ENCODE measurements at places on chromosomes 5 and 9.

DNA sequence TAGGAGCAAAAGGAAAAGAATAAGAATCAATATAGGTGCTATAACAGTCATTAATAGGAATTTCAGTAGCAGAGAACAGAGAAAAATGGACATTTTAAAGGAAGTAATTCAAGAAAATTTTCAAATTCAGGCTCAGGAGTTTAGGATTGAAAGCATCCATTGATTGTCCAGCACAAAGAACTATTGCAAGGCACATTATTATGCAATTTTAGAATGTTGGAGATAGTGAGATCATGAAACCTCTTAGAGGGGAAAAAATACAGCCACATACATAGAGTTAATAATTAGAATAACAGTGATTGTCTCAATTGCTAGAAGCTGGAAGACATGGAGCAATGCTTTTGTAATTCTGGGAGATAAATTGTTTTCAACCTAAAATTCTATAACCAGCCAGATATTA is 31.5 kb downstream of the CNTLN start:
- no peak for DNase-seq

- DNase-seq: no peak
These were observed 8.8 kb downstream of the ATP10B start for GRCh38 chr5:160843240-160843639.

- DNase-seq: no peak
These were observed 28.6 kb downstream of the TRIM32 start for GRCh38 chr9:116715751-116716150.

DNA sequence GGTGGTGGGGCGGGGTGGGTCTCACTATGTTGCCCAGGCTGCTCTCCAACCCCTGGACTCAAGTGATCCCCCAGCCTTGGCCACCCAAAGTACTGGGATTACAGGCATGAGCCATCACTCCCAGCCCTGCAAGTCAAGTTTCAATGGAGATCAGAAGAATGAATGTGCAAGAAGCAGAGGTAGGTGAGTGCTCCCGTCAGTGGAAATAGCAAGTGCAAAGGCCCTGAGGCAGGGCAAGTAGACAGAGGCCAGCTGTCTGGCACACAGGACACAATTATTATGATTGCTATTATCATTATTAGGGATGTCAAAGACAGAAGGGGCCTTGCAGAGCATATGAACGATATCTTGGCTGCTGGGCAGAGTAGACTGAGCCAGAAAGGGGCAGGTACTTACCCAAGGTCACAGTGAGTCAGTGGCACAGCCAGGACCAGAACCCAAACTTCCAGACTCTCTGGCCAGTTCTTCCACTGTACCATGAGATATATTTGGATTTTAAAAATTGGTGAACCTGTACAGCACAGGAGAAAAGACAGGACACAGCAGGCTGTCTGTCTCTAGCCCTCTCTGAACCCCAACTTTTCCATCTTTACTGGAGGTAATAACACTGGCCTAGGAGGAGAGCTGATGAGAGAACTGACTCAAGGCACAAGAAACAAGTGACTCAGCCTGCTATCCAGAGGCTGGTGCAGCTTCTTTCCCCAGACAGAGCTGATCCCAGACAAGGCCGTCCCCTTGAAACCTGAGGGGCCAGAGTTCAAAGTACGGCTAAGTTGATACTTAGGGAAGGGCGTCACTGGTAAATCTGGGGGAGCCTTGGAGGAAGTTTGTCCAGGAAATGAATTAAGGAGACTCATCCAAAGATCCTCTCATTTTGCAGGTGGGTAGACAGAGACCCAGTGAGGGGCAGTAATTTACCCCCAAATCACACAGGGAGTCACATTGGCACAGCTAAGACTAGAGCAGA is 1.4 kb downstream of the HDHD3 start:
- DNase-seq: no peak

- no peak for DNase-seq
These were observed 19.5 kb downstream of the FLT4 start for GRCh38 chr5:180629831-180630382.

DNA sequence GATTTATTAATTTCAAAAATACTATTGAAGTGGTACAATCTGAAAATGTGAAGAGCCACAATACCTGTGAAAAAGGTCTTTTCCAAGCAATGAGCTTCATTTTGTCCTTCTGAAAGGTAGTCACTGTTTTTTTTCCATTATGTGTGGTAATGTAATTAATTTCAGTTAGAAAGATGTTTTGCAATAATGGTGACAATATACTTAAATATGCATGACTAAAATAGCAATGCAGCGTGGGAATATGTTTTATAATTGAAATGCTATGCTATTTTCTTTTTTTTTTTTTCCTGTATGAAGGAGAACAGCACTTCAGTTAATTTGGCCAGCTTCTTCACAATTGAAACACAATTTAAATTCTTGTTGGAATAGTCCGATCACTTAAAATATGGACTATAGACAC is 41.9 kb downstream of the NPR3 start:
- DNase-seq: no peak

- DNase-seq: no peak
These were observed 14.7 kb downstream of the DNAJC25 start for GRCh38 chr9:111645806-111646205.

DNA sequence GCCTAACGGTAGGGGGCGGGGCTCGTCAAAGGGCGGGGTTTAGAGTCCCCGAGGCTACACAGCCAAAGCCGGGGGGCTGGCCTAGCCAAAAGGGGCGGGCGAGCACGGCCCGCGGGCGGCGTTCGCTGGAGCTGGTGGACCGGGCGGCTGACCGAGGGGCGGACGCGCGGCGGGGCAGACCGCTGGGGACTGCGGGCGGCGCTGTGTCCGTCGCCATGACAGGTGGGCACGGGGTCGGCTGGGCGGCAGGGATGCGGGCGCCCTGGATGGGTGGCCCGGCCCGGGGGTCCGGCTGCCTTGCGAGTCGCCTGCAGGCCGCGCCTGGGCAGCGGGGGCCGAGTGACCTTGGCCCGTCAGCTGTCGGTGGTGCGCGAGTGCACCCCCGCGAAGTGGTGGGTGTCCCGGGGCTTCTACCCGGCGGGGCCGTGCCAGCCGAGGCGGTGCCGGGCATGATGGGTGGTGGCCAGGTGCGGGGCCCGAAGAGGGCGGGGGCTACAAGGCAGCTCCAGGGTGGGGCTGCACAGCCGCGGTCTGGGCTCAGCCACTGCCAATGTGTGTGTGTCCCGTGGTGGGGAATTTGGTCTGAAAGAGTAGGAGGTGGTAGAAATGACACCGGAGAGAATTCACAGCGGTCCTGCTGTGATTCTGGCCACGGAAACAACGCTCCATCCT is at the start of gene CARD19:
Gene CARD19, plus strand, starts transcription at position 87 of the 672 bp plus-strand sequence. Its CDS starts 129 bp downstream, at position 216.
- peak; percentile 35 for DNase-seq

- no peak for DNase-seq
These were observed 117.5 kb upstream of the BOD1 start for GRCh38 chr5:173733831-173734501.

- no peak for DNase-seq
These were observed 2.8 kb downstream of the CMBL start for GRCh38 chr5:10304932-10305331.

DNA sequence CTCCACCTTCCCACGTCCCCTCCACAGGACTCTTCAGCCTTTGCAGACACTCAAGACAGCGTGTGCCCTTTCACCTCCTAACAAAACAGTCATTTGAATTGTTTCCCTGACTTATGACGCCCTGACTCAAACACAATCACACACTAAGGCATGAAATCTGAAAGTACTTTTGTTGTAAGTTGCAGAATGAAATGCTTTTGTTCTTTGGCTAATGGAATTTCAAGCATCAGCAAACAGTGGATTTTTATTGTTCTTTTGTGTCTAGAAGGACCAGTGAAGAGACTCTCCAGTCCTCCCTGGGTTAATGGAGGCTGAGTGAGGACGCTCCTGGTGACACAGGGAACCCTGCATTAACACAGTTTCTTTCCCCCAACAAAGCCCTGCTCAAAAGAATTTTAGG is 380.1 kb downstream of the CTNND2 start:
- DNase-seq: no peak

DNA sequence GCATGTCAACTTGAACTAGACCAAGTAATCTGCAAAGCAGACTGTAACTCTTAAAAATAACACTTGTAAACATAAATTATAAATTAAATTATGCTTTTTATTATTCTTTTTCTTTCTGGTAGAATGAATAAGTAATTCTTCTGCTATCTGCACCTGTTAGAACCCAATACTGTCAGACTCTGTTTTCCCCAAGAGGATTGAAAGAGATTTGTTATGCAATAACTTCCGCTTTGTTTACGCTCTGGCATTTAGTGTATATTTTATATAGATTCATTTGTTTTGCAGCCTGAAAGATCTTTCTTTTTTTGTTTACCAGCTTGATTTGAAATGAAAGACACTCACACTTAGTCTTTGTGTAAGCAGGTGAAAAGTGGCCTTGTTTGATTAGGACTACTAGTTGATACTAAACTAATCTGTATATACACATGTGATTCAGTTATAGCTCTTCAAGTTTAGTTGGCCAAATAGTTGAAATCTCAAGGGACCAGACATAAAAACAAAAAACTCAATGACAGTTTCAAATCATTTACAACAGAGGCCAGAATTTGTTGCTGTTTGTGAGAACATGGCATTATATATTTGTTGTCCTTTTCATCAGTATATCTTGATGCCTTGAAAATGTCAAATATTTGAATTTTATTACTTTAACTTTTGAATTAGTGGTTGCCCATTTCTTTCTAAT is 155.8 kb downstream of the PBX3 start:
- no peak for DNase-seq

DNA sequence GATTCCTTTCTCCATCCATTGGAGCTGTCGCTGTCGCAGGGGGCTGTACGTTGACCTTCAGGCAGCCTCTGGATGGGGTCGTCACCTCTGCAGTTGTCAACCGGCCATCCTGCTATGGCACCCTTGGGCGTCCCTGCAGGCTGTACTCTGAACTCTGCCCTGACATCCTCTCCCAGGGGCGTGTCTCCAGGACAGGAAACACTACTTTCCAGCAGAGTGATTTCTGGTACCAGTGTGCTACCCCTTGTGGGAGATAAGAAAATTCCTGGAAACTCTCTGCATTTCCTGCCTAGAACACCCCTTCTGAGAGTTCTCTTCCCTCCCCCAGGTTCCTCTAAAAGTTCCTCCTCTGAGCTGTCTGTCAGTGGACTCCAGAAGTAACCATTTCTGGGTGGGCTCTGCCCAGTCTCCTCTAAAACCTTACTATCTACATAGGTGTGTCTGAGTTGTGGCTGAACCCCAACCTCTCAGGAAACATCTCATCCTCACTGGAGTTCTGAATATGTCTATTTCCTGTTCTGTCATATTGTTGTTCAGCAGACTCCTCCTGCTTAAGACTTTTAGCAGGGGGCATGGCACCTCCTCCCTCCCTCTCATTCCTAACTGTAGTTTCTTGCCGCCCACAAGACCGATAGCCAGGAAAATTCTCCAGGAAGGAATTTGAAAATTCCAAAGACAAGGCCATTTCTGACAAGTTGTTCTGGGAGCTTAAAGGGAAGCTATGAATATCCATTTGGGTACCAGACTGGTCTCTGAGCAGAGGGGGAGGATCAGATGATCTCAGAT is 145.3 kb upstream of the RASEF start:
- no peak for DNase-seq

DNA sequence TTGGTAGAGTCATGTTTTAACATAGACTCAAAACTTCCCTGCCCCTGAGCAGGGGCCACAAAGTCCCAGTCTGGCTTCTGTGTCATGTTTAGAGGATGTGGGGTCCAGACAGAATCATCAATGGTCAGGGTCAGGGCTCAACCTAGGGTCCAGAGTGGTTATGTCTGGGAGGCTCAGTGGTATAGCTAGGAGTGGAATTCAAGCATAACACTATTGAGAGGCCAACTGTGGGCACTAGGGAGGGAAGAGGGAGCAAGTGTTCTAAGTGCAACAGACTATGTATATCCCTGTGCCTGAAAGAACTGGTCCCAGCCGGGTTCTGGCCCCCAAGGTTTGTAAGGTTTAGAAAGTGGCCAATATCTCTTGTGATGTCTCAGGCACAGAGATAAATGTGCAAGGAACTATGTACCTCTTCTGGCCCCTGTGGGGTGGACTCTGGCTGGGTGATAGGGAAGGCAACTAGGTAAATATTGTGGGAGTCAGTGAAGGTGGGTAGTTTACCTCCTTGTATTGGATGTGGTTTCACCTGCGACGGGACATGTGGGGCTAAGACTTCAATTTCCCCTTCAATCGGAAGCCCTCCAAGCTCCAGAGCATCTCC is 14.0 kb downstream of the MYORG start:
- DNase-seq: no peak

DNA sequence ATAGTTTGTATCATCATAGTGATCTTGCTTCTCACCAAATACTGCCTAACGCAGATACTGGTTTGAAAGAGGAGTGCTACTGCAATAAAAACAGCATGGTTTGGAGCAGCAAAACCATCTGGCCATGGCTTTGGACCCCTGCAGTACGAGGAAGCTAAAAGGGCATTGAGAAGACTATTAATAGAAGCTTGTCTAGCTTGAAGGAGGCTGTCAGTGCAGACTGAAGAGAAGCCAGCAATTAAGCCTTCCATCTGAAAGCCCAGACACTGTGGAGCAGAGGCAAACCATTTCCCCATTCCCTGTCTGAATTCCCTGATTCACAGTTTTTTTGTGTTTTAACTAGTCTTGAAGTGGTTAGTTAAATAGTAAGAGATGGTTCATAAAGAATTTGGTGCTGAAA is 281.6 kb downstream of the PTPRD start:
- DNase-seq: no peak

- DNase-seq: no peak
These were observed 75.7 kb downstream of the GLIS3 start for GRCh38 chr9:4224181-4224580.

GRCh38 chr5:3428334-3428733 is 167.3 kb upstream of the IRX1 start:
- DNase-seq: no peak

DNA sequence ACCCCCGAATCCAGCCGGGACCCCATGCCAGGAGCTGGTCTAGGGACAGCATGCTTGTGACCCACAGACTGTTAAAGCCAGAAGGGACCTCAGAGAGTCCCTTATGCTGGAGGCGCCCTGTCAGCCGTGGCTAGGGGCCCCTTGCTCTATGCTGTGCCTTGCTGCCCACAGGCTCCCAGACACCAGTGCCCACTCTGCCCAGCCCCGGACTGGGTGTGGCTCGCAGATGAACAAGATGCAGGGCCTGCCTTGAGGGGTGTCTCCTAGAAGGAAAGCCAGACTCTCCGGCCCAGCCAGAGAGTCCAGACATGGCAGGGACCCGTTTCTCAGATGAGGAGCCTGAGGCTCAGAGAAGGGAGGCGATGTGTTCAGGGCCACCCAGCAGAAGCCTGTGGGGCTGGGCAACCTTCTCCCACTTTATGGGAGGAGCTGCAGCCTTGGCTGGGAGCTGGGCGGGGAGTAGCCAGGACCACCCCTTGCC is 85.7 kb downstream of the LMX1B start:
- no peak for DNase-seq
